ENCODE measurements at places on chromosomes 4 and X.

- peak; percentile 50 for DNase-seq
These were observed 3.6 kb downstream of the SASH3 start for GRCh38 chrX:129783291-129783713.

DNA sequence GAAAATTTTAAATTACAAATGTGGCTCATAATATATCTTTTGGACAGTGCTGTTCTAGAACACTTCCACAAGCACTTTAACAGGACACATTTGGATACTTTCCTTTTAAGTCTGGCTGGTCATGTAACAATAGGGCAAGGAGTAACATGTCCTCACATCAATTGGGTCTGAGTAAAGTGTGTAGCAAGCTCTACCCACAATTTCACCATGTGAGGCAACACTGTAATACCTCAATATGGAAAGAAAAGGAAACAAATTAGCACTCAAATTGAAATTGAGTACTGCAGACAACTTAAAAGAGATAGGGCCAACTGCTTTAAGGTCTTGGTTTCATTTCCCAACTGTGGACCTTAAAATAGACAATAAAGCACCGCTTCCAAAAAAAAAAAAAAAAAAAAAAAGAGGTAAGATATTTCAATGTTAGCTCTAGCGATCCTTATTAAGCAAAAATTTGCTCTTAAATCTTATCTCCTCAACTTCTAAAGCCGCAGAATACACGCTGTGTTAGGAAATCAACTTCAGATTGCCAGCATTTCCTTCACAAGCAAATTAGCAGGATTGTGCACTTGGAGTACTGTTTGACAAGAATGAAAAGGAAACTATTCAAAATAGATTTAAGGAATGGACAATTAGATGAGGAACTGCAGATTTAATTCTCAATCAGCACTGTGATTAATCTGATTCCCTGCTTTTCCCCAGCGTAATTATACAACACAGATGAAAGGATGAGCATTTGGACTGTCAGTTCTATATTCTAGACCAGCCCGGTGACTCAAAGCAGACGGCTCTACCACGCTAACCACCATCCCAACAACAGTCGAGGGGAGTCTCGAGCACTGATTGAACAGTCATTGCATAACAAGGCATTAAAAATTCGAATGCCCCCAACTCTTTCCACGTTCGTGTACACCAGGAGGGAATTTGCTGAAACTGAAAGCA lies 1.6 kb downstream of the CASK start:
- DNase-seq, result peak; percentile 55

- DNase-seq, result no peak
These were observed 52.8 kb upstream of the CCDC149 start for GRCh38 chr4:24965627-24966026.

DNA sequence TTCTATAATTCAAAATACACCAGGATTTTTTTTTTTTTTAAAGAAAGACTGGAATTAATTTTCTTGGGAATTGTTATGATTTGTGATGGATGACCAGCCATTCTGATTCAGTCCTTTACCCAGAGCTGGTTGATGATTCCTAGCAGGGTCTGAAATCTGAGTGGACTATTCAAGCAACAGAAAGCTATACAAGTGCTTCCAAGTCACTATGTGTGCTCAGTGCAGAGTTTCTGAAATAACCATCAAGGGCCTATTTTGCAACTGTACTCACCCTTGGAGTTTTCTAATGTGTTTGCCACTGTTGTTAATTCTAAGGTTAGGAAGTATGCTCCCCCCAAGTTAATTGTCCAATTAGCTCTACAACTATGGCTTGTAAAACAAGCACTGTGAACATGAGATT lies 137.7 kb upstream of the RAPGEF2 start:
- DNase-seq, result no peak

GRCh38 chrX:141439651-141440050 lies 144.9 kb downstream of the SPANXA1 start:
- no peak for DNase-seq

DNA sequence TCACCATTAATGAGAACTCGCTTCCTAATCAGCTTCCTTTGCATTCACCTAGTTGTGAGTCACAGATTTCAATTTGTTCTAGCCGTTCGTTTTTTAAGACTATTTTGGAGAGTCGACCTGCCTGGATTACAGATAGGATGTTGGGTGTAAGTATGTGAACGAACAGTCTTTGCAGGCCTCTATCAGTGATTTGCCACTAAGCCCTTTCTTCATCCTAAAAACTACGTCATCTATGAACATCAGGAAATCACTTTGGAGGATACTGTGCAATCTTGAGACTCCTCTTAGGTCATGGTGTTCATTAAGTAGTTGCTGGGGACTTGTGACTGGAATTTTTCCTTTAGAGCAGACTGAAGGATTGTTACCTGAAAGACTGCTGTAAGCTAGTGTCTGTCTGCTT lies 1.1 kb downstream of the POLA1 start:
- no peak for DNase-seq

DNA sequence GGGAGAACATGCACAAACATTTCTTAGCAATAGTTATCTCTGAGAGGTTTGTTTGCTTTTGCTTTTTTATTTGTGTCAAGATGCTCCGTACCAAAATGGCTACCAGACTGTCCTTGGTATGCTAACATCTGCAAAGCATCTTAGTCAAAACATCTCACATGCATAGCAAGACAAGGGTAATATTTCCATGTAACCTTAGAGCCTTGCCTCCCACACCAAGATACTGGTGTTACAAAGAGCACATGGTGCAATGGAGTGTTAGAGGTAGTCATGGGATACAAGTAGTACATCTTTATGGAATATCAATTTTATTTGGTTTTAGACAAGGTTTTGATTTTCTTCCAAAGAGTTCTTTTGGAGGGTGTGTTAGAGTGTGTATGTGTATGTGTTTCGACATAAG lies 109.7 kb downstream of the NR3C2 start:
- no peak for DNase-seq

DNA sequence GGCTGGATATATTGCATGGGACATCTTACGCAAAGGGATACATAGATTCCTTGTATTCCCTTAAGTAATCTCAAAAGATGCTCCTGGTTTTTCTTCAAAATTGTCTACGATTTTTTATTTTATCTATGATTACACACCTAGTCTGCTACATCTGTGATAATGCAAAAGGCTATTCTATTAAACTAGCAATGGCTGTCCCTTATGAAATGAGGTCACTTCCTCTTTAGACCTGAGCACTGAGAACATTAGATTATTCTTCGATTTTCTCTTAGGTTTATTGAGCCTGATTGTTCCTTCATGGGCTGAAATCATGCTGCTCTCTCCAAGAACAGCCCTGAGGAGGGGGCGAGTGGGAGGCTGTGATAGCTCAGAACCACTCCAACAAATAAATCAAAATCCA lies 126.8 kb upstream of the ENPP6 start:
- no peak for DNase-seq

- no peak for DNase-seq
These were observed 31.4 kb downstream of the HOPX start for GRCh38 chr4:56649445-56650261.

- no peak for DNase-seq
These were observed 211.7 kb downstream of the SLC4A4 start for GRCh38 chr4:71550220-71551165.

- no peak for DNase-seq
These were observed 57.8 kb downstream of the SCFD2 start for GRCh38 chr4:53307819-53308780.

- DNase-seq, result peak; percentile 41
These were observed 595 bp downstream of the KLHL34 start for GRCh38 chrX:21657318-21658151.

DNA sequence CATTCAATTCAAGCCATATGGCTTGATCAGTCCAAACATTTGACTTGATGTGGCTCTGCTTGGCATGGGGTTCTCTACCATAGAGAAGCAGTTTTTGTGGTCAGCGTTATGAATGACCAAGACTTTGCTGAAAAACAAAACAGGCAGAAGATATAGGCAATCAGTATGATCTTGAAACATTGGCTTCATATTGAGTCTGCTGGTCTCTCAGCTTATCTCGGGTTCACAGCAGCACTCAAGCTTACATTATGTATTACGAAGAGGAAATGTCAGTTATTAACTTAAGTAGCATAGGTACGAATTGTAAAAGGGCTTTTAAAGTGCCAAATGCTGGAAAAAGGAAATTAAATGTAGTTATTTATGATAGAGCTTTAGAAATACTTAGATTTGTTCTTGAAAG lies 99.0 kb downstream of the AFF2 start:
- DNase-seq, result no peak

All from CD4-positive, alpha-beta T cell treated with Interleukin-17A for 4 hours (primary cell).